ENCODE measurements at places on chromosomes 4 and X.

DNA sequence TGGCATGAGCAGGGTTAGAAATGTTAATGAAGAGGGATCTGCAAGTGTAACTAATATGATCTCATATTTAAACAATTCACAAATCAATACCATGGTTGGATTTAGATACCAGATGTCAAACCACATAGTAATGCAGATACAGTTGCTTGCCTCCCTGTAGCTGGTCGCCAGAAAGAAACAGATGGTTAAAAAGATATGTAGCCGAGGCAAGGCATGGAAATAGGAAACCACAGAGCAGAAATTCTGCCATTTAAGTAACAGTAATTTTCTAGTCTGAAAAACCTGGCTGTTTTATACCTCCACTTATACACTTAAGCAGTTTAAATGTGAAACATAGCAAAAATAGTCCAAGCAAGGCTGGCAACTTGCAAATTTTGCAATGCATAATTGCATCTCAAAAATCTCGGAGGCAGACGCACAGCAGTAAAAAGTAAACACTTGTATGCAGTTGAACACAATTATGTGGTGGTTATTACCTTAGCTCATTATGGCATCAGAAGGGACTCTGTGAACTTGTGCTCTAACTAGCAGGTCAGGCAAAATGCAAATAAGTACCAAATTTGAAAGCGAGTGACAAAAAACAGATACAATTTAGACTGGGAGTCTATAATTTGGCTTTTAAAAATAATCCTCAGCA is 126.8 kb downstream of the NAA11 start:
- DNase-seq = no peak

DNA sequence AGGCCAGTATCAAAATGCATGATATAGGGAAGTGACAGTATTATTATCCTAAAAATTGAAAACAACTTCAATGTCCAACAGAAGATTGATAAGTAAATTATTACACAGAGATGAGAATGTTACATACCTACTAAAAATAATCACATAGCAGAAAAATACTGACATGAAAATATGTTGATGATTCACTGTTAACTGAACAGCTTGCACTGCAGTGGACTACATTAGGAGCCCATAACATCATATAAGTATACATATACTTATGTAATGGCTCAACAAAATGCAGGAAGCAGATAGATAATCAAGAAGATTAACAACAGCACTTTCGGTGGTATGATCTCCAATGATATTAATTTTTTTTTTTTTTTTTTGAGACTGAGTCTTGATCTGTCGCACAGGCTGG is 7.1 kb downstream of the CLOCK start:
- DNase-seq = no peak

- no peak for DNase-seq
Measured at GRCh38 chr4:144787365-144788258, 141.7 kb downstream of the HHIP start.

DNA sequence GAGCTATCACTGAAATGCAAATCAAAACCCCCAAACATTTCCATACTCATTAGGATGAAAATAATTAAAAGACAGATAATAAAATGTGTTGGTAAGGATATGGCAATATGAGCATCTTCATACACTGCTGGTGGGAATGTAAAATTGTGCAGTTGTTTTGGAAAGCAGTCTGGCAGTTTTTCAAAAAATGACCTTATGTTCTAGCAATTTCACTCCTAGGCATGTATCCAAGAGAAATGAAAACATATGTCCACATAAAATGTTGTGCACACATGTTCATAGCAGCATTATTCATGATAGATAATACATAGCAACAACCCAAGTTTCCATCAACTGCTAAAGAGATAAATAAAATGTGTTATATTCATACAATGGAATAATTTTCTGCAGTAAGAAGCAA is 14.8 kb upstream of the GPRASP2 start:
- no peak for DNase-seq

GRCh38 chr4:151676301-151676700 is 84.5 kb downstream of the GATB start:
- no peak for DNase-seq

- DNase-seq = no peak
Measured at GRCh38 chr4:151729731-151730559, 30.9 kb downstream of the GATB start.

DNA sequence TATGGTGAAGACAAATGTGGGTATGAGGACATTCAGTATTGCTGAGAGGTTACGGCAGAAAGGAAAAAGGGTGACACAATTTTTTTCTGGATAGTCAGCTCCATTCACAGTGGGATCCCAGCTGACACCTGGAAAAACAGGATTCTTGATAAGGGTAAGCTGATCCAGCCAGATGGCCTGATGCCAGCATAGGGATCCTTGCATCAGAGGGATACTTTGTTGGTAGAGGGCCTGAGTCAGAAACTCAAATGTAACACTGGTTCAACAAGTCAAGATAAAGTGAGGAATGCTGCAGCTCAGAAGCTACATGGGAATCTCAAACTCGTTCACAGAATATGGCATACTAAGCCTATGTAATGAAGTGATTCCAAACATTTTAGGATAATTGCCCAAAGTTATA is 726.7 kb downstream of the C4orf33 start:
- DNase-seq = no peak

DNA sequence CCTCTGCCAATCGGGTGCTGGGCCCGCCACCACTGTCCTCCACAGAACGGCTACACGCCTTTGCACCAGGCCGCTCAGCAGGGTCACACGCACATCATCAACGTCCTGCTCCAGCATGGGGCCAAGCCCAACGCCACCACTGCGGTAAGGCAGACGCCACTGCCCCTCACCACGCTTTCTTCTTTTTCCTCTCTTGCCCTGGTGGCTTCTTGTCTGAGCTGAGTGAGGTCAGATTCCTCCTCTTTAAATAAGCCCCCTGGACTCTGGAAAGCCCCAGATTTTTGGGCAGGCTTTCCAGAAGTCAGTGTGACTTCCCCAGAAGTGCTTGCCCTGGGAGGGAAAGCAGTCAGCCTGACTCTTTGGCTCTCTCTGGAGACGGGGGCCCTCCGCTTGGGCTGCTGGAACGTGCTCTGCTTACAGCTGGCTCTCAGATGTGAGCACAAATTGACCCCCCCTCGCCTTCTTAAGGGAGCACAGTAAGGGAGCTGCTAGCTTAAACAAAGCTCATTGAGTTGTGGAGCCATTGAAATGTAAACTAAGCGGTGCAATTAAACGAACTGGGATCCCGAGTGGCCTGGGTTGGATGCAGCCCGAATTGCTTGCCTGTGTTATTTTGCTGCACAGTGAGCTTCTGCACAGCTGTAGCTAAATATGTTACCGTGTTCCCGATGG is 243.1 kb downstream of the ANK2 start:
- DNase-seq = no peak

DNA sequence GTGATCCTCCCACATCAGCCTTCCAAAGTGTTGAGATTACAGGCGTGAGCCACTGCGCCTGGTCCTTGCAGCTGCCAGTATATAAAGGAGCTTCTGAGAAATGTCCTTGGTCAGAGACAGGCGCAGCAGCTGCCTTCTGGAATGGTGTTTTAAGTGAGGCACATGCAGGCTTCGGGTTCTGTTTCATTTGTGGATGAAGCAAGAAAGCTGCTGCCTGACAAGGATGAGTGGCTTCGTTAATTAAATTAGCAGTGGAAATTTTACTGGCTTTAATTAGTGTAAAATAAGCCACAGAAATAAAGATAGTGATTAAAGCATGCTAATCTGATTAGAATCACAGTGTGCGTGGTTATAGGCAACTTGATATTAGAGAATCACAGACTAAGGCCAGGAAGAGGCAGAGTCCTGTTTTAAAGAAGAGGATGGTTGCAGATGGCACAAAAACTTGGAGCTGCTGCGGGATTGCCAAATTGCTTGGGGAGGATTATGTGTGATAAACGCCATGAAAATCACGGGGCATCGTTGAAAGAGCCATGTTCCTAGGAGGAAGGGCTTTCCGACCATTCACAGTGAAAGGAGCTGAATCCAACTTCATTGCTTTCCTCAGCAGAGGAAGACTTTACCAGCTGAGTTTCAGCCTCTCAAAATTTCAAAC is 348.4 kb upstream of the FAT1 start:
- DNase-seq = no peak

DNA sequence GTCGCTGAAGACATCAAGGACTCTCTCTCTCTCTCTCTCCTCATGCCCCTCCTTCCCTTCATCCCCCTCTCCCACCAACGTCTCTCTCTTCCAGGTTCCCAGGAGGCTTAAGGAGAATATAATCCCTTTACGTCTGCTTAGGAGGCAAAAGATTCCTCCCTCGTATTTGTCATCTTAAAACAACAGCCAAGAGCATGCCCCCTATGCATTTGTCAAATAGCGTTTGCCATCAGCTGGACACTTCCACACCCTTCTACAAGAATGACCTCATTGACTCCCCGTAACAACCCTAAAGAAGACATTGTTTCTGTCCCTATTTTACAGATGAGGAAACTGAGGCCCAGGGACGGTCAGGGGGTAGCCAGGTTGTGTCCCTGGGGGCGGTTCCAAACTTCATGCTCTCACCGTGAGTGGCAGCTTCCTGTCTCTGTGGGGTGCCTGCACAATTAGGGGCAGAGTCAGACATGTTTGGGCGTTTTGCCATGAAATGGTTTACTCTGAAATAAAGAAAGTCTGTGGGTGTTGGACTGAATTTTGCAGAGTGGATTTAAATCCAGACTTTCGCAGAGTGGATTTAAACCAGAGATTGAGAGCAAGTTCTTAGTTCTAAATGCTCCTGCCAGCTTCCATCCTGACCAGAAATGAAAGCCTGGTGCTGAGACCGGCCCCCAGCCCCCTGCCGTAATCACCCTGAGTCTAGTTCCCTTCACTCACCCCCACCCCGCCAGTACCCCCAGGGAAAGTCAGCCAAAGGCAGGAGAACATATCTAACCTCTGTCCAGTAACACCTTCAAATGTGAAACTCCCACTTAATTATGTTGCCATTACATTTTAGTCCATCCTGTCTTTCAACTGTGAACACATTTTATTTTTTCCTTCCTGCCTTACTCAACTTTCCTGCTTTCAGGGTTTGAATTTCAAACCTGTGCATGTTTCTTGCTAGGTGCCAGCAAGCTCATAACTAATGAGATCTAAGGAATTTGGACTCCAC is 44.3 kb upstream of the TBL1X start:
- no peak for DNase-seq

DNA sequence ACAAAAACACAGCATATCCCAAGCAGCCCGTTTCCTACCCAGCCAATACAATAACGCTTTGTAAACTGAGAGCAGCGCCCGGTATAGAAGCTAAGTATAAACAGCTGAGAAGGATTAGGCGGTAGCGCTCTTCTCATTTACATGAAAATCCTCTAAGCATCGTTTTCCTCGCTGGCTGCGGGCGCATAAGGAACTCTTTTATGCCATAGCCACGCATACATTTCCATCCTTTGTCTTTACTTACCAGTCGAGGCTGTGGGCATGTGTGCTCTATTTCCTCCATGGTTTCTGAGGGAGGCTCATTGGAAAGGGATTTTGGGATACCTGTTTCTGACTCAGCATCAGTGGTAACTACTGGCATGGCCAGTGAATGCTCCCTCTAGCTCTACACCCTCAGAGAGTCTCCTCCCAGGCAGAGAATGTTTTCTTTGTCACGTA is 383 bp downstream of the PCYT1B start:
- DNase-seq = no peak

DNA sequence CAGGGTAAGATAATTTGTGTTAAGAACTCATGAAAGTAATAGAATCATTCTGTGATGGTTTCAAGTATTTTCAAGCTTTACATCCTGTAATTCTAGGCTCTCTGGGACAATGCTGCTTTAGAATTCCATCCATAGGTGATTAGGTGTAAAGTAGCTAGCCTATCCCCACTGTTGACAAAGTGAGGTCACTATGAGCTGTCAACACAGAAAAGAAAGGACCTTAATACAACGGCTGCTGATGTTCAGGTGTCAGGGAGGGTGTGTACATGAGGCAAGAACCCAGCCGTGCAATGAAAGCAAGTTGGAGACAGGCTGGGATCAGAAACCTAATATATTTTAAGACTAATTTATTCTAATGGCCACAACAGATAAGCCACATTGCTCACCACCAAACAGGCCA is 36.8 kb upstream of the SH3RF1 start:
- DNase-seq = no peak

- no peak for DNase-seq
Measured at GRCh38 chr4:152294331-152294730, 241.6 kb downstream of the FBXW7 start.

DNA sequence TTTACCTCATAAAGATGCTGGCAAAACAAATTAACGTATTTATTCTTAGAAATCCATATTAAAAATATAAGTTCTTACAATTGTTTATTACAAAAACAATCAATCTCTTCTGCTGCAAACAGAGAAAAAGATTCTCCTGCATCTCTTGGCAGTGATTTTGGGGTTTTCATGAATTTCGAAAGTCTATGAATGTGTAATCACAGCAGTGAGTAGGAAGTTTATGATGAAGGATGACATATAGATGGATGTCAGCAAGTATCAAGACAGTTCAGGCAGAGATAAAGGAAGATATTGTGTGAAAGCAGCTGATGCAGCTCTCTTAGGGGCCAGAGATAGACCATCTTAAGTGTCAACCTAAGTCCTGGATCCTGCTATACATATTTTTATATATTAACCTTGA is 196.9 kb upstream of the BANK1 start:
- no peak for DNase-seq

- no peak for DNase-seq
Measured at GRCh38 chrX:37640142-37640541, 45.4 kb upstream of the XK start.

GRCh38 chr4:106875340-106875739 is 160.8 kb downstream of the DKK2 start:
- DNase-seq = no peak

GRCh38 chrX:136171420-136171819 is 24.1 kb downstream of the FHL1 start:
- no peak for DNase-seq

DNA sequence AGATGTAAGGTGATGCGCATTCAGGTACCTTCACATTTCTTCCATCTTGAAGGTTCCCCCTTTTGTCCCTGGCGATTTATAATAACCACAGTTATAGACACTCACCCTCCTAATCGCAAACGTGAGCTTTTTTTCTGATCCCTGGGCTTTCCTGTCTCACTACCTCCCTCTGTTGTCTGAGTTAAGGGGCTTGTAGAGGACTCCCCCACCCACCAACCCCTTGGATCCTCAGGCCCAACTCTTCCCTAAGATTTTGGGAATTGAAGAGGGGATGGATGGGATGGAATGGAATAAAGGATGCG is 1.4 kb downstream of the CNKSR2 start:
- no peak for DNase-seq

Measured in stimulated activated CD4-positive, alpha-beta T cell treated with anti-CD3 and anti-CD28 coated beads, Interleukin-12 subunit alpha, Interleukin-12 subunit beta, amount 100 ng/mL, for 4 hours (primary cell).